ENCODE measurements at places on chromosomes 6 and 20.
A peak's percentile ranks its signal among the peaks of the same experiment; 100 is the strongest.

GRCh38 chr6:54988576-54988975 lies 142.0 kb downstream of the FAM83B start:
- no peak for ATAC-seq

GRCh38 chr6:157763129-157763903 lies 59.7 kb upstream of the SNX9 start:
- peak; percentile 16 for ATAC-seq

DNA sequence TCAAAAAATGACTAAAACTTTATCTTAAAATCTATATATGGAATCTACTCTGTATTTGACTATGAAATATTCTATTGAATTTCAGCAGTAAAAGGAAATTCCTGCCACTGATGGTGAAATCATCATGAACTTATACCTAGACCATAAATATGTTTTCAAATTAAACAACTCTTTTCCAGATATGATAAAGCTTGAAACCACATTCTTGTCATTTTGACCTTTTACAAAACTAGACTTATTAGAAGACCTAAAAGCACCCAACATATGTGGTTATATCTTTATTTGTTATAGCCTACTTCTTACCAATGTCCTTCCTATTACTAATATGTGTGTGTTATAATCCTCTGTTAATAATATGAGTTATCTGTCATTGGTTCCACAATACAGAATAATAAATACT lies 35.3 kb downstream of the FRK start:
- no peak for ATAC-seq

GRCh38 chr20:4411744-4412143 lies 310.0 kb upstream of the PRND start:
- no peak for ATAC-seq

GRCh38 chr6:3226481-3227362 lies 731 bp downstream of the TUBB2B start:
- ATAC-seq: peak; percentile 18

- ATAC-seq: no peak
These were observed 157.7 kb downstream of the VEGFA start for GRCh38 chr6:43927532-43928210.

- ATAC-seq: no peak
These were observed 604.6 kb upstream of the IMPG1 start for GRCh38 chr6:76677017-76677416.

DNA sequence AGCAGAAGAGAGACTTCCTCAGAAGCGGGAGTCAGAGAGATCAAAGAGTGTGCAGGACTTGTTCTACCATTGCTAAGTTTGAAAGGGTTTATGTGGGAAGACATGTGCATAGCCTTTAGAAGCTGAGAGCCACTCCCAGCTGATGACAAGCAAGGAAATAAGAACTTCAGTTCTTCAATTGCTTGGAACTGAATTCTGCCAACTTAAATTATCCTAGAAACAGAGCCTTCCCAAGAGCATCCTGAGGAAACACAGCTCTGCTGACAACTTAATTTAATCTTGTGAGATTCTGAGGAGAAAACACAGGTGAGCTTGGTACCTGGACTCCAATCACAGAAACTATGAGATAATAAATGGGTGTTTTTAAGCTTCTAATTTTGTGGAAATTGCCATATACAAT lies 150.6 kb upstream of the OGFRL1 start:
- ATAC-seq: no peak

GRCh38 chr6:37985355-37985754 lies 165.8 kb downstream of the ZFAND3 start:
- no peak for ATAC-seq

DNA sequence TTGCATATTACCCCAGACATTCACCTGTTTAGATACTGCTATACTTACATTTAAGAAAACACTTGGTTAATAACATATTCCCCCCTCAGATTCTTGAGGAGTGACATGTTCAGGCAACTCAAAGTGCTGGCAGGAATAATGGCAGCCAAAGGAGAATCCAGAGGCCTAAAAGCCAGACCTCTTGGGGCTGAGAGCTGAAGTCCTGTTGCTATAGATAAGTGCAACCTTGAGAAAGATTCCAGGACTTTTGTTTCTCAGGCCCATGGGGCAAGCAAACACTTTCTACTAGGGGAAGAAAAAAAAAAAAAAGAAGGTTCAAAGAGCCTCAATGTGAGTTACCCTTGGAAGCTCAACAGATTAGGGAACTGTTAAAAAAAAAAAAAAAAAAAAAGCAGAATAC lies 132.8 kb upstream of the BEND3 start:
- ATAC-seq: no peak

DNA sequence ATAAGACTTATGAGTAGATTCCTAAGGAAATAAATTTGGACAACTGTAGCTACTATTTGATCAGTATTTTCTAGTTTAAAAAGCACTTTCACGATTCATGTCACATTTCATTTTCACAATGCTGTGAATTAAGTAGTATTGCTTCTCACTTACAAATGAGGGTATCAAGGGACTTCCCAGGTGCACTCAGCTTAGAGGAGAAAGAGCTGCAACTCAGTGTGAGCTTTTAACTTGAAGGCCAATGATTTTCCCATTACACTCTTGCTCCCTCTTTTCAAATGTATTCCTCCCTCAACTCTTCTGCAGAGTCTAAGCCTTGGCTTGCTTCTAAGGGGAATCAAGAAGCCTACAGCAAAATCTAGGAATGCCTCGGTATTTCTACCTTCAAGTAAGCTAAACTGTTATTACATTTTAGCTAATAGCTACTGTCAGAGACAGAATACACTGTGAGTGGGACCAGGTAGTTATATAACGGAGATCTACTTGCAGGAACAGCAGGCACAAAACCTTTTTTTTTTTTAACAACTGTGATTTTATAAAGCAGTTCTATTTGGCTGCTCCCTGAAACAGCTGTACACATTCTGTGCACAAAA lies 339.0 kb downstream of the SYNE1 start:
- no peak for ATAC-seq

GRCh38 chr6:36703081-36703606 lies 5.5 kb downstream of the RAB44 start:
- ATAC-seq: no peak

DNA sequence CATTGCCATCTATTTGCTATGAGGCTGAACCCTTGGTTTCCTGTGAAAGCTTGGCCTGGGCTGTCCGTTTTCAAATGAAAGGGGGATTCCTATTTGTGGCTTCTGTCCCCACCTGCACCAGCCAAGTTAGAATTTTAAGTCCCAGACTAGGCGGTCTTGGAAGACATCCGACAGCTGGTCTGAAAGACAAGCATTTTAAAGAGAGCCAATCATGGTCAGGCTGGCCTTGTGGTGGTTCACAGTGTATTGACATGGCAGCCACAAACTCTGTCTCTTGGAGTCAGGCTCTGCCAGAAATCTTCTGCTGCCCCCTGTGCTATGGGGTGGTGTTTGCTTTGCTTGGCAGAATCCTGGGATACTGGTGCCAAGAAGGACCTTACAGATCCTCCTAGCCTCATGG lies 319.2 kb upstream of the MOCS1 start:
- no peak for ATAC-seq

DNA sequence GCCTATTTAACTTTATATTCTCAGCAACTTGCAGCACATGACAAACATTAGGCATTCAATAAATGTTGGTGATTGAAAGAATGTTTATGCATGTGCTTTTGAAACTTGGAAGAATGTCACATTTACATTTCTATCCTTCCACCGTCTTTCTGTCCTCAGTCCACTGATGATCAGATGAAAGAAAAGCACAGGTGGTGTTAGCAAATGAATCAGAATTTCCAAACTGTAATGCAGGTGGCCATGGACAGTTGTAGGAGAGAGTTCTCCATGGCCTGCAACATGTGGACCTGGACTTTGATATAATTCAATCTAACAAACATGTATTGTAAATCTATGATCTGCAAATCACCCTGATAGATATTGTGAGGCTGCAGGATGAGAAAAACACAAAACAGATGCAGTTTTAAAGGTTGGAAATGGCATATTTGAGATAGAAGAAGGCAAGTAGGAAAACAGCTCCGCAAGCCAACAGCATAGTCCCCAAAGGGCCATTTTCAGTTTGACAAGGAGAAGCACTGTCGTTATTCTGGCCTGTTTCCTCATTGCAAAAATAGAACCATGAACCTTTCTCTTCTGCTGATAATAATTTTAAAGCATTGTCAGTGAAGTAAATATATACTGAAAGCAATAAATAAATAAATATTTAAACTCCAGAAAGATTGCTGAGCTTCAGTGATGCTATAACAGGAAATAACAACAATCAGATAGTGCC lies 119.4 kb downstream of the AIG1 start:
- ATAC-seq: no peak

DNA sequence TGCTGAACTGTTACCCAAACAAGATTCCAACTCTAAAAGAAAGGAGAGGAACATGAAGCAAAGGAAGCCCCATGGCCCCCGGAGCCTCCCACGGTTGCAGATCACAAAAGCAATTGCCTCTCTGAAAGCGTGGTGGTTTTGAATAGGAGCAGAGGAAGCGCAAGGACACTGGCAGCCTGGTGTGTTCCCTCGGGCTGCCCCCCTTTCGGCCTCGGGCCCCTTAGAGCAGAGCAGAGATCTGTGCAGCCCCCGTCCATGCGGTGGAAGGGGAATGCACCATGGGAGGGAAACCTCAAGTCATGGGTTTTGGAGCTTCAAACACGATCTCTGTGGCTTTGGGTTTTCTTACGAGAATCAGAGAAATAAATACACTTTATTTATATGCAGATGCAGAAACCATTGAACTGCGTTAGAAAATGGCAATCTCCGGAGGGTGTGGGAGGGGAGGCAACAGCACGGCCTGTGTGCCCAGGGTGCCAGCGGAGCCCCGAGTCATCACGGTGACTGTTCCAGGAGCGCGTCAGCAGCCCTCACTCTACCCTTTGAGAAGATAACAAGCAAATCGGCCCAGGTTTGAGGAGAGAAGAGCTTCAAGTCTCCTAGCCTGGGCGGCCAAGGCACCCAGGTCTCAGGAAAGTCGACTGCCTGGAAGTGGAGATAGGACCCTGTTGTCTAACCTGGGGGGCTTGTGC lies 20.5 kb downstream of the FOXF2 start:
- ATAC-seq: no peak

- ATAC-seq: peak; percentile 95
These were observed at the start of gene DOP1A for GRCh38 chr6:83067448-83068439. Gene DOP1A (plus strand): TSS chr6:83067671. CDS start chr6:83096978, 29,307 bp downstream.

DNA sequence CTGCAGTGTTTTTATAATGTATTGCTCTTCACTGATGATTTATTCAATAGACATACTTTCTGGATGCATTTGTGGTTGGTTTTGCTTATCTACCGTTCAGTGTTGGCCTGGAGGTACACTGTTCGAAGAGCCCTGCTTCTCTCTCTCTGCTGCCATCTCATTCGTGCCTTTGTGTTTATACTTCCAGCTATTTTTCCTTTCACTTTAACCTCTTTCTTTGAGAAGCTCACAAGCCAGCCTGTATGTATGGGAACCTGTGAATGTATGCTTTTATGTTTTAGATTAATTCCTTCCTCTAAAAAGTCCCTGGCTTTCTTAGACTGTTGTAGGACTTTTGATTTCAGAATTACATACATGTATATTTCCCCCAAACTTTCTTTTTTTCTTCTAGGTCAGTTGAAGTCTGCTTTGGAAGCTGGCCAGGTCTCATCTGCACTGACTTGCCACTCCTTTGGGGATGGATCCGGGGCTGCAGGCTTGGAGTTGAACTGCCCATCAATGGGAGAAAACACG lies 83.0 kb downstream of the SCAND1 start:
- peak; percentile 63 for ATAC-seq

- no peak for ATAC-seq
These were observed 64.8 kb downstream of the CARMIL1 start for GRCh38 chr6:25343984-25344383.

- ATAC-seq: no peak
These were observed 19.7 kb upstream of the SLC22A3 start for GRCh38 chr6:160328447-160328846.

- ATAC-seq: peak; percentile 58
These were observed 55.4 kb downstream of the LAMA4 start for GRCh38 chr6:112199001-112199403.

GRCh38 chr6:157787080-157787479 lies 36.0 kb upstream of the SNX9 start:
- no peak for ATAC-seq

- no peak for ATAC-seq
These were observed 350.5 kb downstream of the CDC5L start for GRCh38 chr6:44737829-44738528.

DNA sequence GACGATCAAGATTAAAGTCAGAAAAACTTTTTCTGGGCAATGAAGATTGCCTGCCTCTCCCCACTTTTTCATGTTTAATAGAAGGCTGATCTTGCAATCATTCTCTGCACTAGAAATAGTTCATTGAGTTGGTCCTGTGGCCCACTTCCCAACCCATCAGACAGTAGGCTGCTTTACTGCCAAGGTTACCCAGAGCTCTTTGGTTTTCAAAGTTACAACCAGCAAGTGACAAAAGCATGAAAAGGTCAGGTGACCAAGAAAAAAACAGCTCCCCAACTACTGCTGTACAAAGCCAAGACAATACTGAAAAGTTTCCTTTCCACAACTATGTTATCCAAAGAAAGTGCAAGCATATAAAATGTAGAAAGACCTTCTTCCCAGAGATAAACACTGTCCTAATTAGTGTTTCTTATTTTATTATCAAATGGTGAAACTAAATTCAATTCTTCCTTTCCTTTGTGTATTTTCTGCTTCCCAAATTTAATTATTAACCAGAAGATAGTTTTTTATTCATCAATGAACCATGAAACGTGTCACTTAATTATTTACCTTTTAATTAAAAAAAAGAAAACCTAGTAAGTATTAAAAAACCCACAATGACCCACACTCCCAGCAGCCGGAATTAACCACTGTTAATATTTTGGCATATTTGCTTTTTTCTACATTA lies 16.6 kb downstream of the DNAAF9 start:
- ATAC-seq: no peak

GRCh38 chr20:40591536-40591935 lies 97.5 kb downstream of the MAFB start:
- no peak for ATAC-seq

GRCh38 chr20:60817891-60818290 lies 434.2 kb upstream of the CDH4 start:
- no peak for ATAC-seq

DNA sequence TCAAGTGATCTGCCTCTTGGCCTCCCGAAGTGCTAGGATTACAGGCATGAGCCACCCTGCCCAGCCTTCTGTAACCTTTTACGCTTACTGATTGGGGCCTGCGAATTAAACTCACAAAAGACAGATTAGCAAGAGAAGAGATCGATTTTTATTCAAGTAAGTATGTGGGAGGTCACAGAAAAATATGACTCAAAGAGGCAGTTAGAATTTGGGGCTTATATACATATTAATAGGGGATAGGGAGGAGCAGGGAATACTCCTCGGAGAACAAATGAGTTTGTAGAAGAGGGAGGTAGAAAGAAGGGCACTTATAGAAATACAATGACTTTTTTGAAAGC lies 78.9 kb downstream of the CD24 start:
- no peak for ATAC-seq

DNA sequence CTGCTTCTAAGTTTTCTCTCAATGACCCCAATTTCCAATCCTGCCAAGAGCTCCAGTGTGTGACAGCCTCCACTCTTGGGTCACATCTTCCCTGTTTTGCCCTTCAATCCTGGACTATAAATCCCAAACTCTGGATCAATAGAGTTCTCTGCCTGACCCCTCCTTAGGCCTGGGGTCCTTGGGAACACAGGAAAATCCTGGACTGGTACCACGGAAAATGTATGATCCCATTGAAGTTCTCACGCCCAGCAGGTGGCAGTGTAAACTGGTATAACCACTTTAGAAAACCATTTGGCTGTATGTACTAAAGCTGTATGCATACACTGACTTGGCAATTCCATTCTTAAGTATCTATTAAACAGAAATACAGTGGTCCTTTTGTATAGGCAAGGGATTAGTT lies 98.0 kb downstream of the SNAP25 start:
- ATAC-seq: no peak

Data from SK-N-SH treated with all-trans-retinoic acid at 6 μM for 48 hours (cell line).